ENCODE measurements at places on chromosomes 16 and 17.

GRCh38 chr17:83086199-83086880 lies 6.9 kb downstream of the METRNL start:
- no peak for DNase-seq

DNA sequence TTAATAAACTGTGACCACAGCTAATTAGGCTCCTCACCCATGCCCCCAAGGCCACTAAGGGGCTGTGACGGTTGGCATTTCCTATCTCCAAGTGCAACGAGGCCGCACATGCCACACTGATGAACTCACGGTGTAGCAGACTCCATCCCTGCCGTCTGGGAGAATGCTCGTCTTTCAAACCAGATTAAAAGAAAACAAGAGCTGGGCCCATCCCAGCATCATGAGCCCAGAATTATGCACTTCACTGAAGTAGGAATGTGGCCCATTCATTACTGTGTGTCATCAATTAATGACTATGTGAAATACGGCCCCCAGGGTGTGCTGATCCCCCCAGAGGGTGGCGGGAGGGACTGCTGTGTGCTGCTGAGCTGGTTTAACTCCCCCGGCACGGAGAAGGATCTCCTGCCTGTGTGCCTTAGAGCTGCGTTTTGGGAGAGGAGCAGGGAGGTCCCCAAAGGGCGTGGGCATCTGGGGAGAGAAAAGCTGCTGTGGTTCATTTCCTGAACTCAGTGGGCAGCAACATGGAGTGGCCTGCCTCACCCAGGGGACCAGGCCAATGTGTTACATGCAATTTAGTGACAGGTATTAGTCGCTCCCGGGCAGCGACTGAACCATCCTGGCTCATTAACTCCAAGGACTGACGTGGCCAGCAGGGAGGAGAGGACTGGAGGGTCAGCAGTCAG lies 194.5 kb downstream of the FOXL1 start:
- no peak for DNase-seq

DNA sequence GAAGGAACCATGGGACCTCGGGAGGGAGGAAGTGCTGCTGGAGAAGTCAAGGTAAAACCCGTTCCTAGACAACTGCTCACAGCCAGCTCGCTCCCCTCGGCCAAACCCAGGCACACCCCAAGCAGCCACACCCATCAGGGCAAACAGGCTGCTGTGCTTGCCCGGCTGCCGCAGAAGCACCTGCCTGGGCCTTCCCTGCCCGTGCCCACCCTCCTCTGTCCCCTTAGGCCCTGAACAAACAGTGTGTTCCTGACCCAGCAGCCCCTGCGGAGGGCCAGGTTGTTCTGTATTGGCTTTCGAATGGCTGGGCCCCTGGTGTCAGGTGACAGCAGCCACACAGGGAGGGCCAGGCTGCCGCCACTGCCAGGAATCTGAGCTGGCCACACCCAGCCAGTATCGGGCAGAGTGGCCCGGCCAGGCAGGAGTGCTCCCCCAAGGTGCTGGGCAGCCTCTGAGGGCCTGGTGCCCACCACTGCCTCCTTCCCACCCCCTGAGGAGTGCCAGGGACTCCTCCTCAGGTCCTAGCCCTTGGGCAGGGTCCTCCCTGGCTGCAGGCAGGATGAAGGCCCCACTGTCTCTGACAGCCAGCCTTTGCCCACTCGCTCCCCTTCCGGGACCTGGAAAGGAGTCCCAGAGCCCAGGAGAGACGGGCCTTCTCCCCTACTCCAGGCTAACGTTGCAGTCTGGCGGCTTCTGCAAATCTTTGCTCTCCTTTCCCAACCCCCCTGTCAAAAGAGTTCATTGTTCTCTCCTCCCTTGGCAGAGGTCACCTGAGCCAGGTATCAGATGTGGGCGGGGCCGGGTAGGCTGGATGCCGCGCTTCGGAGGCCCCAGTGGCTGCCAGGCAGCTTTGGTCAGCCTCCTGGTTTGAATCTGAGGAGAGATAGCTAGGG lies 24.0 kb downstream of the LLGL2 start:
- DNase-seq = no peak

GRCh38 chr17:66312912-66313311 lies 10.5 kb downstream of the PRKCA start:
- no peak for DNase-seq

GRCh38 chr17:49498029-49498615 lies 3.0 kb downstream of the NGFR start:
- peak; percentile 1 for DNase-seq

DNA sequence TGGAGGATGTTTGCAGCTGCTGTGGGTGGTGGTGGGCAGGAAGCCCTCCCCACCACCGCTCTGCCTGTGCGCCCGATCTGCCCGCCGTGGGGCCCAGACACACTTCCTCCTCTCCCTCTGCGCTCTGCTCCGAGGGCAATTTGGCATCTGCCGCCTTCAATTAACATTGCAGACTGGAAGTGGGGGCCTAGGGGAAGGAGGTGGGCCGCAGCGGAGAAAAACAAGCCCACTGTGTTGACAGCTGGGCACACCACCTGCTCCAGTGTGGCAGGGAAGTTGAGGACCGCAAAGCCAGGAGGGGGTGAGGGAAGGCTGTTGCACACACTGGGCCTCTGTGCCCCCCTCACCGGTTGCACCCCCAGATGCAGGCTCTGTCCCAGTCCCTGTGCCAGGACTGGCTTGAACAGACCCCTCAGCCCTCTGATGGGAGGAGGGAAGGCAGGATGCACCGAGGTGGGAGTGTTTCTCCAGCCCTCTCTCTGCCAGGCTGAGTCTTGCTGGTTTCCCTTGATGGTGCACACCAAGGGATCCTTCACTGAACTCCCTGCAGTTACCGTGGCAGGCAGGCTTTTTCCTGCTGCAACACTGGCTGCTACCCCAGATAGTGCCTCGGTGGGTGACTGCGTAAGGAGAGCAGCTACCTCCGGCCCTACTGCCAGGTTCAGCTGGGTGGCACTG lies 72.8 kb upstream of the MED9 start:
- DNase-seq = peak; percentile 55

- no peak for DNase-seq
These were observed 22.9 kb downstream of the DHRS7B start for GRCh38 chr17:21149621-21150020.

- no peak for DNase-seq
These were observed 44.1 kb downstream of the RAB11FIP4 start for GRCh38 chr17:31435581-31435980.

- DNase-seq = no peak
These were observed 9.3 kb upstream of the SLC16A5 start for GRCh38 chr17:75078284-75079022.

DNA sequence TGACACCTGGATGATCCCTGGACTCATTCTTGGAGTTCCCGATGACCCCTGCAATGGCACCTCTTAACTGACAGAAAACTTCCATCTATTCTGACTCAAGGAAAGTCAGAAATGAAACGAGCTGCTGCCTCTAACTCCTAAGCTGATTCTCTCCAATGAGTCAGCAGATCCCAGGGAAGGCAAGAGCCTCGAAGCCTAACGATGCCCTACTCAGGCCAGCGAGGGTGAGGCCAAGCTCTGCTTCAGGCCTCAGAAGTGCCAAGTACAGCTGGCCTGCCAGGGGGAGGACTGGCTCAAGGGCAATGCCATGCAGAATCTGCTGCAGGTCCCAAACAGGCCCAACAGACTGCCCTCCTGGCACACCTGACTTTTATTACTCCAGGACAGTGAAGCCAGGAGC lies 36.3 kb downstream of the PLXDC1 start:
- no peak for DNase-seq

- DNase-seq = no peak
These were observed 426.2 kb upstream of the EEF2KMT start for GRCh38 chr16:5523829-5524228.

DNA sequence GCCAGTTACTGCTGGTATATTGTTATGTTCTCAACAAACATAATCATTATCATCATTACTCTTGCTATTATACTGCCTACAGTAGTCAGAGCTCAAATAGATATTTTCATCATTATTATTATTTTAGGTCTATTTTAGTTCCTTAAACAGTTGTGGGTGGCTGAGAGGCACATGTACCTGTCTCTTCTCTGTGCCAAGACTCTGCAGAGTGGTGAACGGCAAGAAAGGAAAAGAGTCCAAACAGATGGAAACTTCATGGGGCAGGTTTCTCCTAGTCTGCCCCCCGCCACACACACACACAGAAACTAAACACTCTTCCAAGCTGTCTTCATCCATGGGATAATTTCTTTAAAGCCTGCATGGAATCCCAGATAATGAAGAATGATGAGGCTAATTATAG lies 77.7 kb upstream of the CLEC3A start:
- DNase-seq = no peak

- DNase-seq = no peak
These were observed 1.7 kb downstream of the NME3 start for GRCh38 chr16:1769402-1770300.

GRCh38 chr16:22813948-22814710 lies at the start of gene HS3ST2:
Gene HS3ST2, plus strand, starts transcription at chr16:22814162. Its CDS starts 449 bp downstream, at chr16:22814611.
- DNase-seq = no peak

- no peak for DNase-seq
These were observed 21.4 kb downstream of the BAIAP2 start for GRCh38 chr17:81056312-81056711.

DNA sequence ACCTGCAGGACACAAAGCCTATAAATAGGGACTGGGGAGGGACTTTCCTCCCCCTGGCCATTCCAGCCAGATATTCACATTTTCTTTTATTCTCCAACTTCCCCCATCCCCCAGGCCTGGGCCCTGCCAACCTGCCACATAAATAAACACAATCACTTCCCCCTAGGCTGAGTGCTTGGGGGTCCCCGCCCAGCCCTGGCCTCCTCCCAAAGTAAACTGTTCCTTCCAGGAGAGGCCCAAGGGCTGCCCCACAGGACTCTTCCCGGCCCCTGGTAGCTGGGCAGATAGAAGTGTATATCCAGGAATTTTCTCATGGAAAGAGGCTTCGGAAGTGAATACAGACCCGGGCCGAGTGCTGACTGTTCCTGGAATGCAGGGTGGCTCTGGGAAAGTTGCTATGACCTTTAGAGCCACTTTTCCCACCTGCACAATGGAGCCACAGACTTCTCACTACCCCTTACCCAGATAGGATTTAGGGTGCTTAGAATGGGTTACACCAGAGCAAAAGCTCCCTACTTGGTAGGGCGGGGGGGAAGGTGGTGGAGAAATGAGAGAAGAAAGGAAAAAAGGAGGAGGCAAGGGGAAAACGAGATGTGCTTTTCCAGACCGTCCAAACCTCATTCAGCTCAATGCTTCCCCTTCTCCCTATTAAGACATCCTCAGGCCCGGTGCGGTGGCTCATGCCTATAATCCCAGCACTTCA lies 8.5 kb downstream of the CSF3 start:
- DNase-seq = no peak

DNA sequence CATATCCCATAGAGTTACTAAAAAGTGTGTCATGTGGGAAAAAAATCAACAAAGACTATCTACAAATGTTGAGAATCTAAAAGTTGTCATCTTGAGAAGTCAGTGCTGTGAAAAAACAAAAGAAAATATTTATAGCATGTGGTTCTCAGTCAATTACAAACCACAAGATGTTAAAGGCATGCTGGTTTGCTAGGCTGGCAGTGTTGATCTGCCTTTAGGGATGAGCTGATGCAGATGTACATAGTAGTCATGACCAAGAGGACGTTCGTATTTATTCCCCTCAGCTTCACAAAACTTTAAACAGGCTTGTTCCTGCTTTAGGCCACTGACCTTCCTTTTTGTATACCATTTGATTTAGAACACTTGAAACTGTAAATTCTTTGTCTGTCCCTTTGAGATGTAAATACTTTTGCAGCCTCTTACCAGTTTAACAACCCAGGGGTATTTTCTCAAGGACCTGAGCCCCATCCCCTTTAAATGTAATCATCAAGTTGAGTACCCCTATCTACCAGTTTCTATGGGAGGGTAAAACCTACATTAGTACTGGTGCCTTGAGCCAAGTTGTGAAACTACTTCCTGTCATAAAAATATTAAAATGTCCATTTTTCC lies 446.6 kb downstream of the KCNJ18 start:
- DNase-seq = no peak
